ENCODE measurements at places on chromosomes 3 and 15.
A peak's percentile ranks its signal among the peaks of the same experiment; 100 is the strongest.

- no peak for DNase-seq
Observed at GRCh38 chr3:70557976-70558375, 245.5 kb upstream of the MDFIC2 start.

DNA sequence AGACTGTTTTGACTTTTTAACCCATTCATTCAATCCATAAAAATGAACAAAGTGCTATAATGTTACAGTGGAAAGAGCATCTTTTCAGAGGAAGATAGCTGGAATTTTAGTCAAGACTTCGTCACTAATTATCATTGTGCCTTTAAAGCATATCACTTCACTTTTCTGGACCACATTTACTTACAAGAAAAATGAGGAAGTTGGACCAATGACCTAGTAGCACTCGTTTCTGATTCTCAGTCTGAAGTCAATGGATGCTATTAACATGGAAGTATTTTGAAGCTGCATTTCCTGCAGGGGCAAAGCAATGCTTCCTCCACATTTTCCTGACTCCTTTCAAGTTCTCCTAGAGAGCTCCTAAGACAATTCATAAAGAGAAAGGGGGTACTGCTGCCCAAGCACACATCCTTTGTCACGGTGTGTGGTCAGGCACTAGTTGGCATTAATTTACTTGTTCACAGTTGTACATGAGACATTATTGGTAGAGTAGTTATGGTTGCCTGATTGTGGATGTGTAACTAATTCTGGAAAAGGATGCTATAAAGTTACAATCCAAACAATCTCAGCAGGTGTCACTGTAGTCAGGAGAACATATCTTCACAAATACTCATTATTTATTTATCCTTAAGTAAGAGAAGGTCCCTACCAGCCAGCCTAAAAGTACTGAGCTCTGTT lies 1049.1 kb downstream of the FHIT start:
- no peak for DNase-seq

DNA sequence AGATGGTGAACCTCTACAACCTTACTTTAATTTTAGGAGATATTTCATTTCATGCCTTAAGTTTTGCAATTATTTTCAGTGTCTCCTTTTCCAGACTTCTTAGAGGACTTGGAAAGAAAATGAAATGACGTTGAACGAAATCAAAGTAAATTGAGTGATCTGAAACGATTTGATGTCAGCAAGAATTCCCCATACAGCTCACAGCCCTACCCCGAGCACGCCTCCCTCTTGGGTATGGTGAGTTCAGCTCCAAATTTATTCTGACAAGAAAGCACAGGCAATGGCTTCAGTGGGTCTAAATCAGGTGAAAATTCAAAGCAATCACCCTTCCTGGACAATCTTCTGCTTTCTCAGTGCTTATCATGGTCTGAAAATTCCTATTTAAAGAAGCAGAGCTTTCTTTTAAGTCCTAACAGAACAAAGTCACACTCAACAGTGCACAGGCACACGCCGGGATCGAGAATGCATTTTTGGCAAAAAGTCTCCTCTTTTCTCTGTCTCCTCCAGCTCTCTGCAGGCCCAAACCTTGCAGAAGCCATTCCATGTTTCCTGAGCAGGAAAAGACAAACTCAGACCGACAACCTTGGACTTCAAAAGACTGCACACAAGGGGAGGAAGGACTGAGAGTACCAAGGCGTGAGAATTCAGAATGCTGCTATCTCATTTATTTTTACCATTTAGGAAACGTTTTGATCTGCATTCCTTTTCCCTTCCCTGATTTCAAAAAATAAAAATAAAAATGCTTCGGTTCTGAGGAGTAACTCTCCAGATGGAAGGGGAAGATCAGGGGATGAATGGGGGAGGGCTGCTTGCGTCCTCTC lies 72.0 kb downstream of the CCNL1 start:
- peak; percentile 29 for DNase-seq

DNA sequence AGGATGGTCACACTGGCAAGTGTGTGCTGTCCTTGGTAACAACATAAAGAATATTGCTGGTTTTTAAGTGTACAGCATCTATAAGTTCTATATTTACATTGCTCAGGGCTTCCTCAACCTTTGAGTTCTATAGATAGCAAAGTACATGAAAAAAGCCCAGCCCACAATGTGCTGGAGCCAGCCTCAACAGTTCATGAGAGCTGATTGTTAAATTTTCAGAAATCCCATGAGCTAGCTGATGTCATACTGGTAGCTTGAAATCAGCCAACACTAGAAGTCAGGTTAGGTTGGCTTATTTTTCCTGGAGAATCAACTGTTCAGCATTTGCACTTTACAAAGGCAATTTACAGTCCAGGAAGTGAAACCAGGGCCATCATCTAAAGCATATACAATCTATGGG lies 102.8 kb downstream of the STRIT1 start:
- no peak for DNase-seq

DNA sequence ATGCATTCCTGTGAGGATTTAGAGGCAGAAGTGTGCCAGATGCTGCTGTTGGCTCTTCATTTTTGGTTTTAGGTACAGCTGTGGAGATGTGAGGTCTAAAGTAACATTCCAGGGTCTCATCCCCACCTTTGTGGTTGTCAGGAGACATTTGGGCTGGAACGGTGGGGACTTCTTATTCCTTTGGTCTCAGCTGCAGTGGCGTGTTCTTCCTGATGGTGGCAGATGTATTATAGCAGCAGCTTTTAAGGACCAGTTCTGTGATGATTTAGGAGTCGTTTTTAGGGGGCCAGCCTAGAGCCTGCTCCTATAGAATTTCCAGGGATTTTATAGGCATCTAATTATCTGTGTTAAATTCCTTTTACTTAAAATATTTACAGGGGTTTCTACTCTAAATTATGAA lies 221.0 kb upstream of the EOMES start:
- peak; percentile 43 for DNase-seq

DNA sequence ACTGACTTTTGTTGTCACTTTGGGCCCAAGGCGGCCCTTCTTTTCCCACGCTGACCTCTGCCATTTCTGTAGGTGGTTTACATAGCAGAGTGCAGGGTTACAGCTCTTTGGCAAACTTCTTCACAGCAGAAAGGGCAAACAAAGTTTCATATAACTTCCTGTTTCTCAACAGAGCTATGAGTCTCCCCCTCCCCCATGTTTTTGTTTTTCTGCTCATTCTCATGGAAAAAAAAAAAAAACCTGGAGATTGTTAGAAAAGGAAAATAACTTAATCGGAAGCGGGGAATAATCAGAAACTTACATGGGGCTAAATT lies 342.0 kb upstream of the NR2F2 start:
- peak; percentile 67 for DNase-seq

DNA sequence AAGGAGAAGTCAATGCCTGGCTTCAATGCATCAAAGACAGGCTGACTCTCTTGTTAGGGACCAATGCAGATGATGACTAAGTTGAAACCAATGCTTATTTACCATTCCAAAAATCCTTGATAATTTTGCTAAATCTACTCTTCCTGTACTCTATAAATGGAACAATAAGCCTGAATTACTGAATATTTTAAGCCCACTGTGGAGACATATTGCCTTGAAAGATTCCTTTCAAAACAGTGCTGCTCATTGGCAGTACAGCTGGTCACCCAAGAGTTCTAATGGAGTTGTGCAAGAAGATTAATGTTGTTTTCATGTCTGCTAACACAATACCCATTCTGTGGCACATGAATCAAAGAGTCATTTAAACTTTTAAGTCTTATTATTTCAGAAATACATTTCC lies 181.0 kb upstream of the CBLB start:
- DNase-seq, result peak; percentile 11

DNA sequence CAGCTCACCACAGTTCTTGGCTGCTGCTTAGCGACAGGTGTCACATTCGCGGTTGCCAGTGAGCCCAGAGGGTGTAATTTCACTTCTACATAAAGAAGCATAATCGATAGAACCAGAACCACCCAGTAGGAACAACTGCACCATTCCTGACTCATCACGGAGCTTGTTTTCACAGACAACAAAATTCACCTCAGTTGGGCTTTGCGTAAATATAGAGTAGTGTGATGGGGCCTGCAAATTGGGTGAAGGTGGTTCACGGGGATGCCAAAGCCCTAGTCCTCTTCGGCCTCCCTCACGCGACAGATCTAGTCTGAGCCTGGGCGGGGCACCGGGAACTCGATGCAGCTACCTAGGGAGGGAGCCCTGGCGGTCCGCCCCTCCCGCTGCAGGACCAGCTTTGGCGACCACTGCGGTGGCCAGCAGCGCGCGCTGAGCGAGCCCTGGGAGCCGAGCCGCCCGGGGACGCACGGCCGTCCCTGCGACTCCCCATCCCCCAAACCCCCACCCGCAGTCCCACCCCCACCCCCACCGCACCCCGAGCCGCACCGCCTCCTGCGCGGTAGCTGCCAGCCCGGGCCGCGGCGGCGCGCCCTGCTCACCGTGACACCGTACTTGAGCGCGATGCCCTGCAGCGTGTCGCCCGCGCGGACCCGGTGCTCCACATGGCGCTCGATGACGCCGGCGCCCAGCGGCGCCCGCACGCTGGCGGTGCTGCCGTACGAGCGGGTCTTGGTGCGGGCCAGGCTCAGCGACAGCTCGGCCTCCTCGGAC lies 519 bp downstream of the LYSMD2 start:
- no peak for DNase-seq

DNA sequence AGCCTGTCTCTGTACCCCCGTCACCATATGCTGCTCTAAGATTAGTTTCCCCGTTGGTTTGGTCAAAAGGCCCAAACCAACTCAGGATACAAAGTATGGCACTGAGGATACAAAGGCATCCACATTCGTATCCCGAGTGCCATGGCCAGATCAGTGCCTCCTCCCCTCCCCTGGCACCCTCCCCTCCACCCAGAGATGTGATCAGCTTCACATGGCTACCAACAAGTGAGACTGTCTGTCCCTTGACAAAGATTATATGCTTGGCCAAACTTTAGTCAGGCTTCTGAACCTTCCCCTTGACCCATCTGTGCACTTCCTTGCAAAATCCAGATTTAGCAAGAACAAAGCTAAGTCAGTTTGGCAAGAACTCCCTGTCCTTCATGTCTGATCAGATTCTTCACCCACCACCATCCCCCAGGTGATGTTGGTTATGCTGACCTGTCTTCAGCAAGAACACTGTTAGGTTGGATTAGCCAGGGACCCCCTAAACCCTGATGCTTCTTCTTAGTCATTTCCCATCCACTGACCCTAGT lies 61.7 kb downstream of the KLF15 start:
- no peak for DNase-seq

- DNase-seq, result no peak
Observed at GRCh38 chr15:66729331-66729951, 27.4 kb downstream of the SMAD6 start.

GRCh38 chr3:33658621-33658990 lies 59.4 kb downstream of the CLASP2 start:
- no peak for DNase-seq

GRCh38 chr3:98513091-98513511 lies 9.6 kb downstream of the CLDND1 start:
- peak; percentile 92 for DNase-seq

DNA sequence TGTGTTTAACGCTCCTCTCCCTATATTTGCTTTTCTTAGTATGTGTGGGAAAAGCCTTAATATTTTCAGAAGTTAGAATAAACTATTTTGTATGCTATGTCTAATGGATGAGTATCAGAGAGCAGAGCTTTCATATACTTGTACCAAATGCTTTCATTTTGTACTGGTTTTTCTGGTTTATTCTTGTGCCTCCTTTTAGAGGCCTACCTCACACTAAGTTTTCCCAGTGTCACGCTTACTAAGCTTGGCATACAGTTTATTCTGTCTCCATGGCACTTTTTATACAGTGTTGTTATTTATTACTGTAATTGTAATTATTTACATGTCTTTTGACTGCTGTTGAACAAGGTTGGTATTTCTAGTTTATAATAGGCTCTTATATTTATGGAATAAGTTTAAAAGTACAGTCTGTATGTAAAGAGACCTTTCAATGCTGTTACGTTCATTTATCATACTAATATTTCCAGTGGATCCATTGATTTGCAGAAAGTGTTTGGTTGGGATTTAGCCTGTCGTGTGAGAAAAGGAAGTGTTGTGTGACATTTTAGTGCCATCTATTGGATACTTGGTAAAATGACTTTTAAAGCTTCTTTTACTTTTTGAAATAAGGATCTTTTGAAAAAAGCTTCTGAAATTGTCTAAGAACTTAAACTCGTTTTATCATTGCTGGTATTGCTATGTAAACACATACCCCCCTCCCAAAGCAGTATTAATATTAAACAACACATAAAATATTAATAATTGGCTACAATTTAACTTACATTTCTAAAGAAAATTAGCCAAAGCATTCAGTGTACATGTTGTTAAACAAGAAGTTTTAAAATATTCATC lies 5.2 kb upstream of the EBLN2 start:
- DNase-seq, result peak; percentile 80

DNA sequence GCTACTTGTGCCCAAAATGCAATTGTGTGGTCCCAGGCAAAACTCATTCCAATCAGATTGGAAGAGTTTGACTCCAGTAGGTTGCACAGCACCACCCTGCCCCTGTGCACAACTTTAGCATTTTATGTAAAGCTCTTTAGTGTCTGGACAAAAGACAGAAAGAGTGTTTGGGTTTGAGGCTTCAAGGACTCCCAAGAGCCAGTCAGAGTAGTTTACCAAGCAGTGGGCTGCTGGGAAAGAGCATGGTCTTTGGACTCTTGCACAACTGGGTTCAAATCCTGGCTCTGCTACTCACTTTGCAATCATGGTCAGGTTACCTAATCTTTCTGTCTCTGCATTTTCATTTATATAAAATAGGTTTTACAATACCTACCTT lies 75.8 kb upstream of the UMPS start:
- no peak for DNase-seq

- DNase-seq, result no peak
Observed at GRCh38 chr3:158084651-158085050, 21.6 kb downstream of the SHOX2 start.

DNA sequence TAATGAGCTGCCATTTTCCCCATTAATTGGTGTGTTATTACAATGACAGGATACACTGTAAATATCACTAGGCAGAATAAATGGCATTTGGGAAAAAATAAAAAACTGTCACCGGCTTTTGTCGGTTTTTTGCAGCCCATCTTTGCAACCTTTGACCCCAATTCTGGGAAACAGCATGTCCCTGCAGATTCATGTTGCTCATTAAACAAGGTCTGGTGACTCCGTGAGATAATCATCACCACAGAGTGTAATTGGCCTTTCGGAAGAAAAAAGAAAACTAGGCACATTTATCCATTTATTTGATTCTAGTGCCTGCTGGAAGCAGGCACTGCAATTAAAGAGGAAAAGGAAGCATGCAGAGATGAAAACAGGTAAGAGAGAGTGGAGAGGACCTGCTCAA lies 64.5 kb downstream of the TRAT1 start:
- DNase-seq, result no peak

- no peak for DNase-seq
Observed at GRCh38 chr3:106673926-106674569, 703.2 kb upstream of the CCDC54 start.

Measured in cardiac fibroblast (primary cell).